ENCODE measurements at places on chromosomes 1 and 21.

DNA sequence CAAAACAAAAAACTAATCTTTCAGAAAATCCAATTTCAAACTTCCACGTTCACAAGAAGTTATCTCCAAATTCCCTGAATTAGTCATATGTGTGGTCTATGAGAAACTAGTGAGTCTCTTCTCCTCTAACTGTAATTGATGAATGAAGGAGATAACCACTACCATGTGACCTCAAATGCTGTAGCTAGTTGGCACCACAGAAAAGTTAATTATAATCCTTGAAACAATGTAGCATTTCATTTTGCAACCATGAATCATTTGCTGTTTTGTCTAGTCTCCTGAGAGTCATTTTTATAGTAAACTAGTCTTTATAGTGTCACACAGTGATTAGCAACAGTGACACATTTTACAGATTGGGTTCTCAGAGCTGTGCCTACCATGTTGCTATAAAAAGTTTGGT is 287.5 kb downstream of the LRRIQ3 start:
- no peak for DNase-seq

GRCh38 chr1:154324241-154324640 is 1.1 kb upstream of the ATP8B2 start:
- DNase-seq, result no peak

DNA sequence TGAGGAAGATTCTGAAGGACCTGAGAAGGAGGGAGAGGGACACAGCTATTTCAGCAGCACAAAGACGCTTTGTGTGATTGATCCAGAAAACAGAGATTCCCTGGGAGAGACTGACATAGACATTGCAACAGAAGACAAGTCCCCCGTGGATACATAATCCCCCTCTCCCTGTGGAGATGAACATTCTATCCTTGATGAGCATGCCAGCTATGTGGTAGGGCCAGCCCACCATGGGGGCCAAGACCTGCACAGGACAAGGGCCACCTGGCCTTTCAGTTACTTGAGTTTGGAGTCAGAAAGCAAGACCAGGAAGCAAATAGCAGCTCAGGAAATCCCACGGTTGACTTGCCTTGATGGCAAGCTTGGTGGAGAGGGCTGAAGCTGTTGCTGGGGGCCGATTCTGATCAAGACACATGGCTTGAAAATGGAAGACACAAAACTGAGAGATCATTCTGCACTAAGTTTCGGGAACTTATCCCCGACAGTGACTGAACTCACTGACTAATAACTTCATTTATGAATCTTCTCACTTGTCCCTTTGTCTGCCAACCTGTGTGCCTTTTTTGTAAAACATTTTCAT is 161.3 kb upstream of the SGIP1 start:
- no peak for DNase-seq

DNA sequence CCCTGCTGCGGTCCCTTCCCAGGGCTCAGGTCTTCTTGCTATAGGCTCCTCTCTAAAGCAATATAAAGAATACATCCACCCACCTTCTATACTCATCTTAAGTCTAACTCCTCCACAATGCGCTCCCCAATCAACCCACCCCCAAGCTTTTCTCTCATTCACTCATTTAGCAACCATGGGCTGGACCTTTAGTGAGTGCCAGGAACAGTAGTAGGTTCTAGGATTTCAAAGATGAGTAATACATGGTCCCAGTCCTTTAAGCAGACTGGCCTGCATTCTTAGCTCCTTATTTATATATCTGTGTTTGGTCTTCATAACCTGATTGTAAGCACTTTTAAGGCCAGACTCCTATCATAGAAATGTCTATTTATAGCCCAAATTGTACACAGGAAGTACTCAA is 5.9 kb downstream of the CAMK1G start:
- no peak for DNase-seq

DNA sequence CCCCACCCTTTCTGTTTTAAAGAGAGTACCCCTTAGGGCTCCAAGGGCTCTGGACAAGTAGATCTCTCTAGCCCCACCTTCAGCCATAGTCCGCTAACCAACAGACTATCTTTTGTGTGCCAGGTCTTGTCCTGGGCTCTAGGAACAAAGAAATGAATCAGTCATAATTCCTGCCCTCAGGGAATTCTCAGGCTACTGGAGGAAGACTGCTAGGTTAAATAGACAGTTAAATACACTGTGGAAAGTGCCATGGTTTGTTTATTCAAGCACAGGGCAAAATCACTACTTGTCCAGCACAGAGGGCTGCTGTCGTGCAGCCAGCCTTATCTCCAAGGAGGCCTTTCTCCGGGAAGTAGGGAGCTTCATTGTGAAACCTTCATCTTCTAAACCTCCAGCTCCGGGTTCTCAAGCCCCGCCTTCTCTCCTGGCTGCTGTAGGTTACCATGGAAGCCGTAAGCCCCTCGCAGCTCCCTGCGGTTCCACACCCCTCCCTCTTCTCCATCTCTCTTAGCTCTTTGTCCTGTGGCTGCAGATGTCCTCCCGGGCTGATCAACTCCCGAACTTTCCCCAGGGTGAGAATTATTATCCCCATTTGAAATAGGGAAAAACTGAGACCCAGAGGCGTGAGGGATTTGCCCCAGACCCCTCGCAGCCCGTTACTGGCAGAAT is 29.8 kb downstream of the SHISAL2A start:
- no peak for DNase-seq

GRCh38 chr1:17207540-17207939 is 2.6 kb downstream of the PADI1 start:
- DNase-seq, result no peak

DNA sequence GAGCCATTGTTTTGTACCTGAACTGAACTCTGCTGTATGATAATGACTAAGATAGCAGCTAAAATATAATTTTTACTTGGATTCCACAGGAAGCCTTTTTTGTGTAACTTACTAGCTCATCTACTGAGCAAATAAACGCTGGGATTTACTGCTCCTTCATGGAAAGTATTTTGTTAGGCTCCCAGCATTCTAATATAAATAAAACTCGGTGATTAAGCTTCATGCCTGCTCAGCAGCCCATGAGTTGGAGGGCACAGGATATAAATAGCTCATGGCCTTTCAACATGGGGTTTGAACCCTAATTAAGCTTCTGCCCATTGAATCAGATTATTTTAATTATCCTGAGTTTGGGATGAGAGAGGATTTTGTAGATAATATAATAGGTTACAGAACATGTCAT is 180.0 kb downstream of the PCP4 start:
- no peak for DNase-seq

DNA sequence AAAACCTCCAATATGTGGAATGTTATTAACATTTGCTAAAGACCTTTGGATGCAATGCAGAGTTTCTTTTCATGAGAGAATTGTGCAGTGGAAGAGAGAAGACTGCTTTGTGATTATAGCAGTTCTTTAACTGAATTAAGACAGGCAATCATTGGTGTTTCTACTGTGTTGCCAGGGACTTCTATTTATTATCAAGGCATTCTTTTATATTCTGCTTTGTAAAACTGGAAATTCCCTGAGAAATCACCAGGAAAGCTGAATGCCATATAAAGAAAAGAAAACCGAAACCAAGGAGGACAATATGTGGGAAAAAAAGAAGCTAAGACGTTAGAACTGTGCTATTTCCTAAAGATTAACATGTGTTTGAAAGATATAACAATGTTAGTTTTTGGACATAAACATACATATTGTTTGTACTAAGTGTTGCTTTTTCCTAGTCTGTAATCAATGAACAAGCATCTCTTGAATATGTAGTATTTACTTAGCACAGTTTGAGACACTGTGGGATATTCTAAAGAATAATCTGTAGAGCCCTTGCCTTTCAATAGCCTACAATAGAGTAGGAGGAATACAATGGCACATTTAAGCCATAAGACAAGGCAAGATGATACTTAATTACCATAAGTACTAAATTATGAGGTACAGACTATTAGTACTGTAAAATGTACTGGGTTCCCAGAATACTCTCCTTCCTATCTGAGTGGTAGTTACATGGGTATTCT is 47.1 kb downstream of the EXTL2 start:
- DNase-seq, result no peak

DNA sequence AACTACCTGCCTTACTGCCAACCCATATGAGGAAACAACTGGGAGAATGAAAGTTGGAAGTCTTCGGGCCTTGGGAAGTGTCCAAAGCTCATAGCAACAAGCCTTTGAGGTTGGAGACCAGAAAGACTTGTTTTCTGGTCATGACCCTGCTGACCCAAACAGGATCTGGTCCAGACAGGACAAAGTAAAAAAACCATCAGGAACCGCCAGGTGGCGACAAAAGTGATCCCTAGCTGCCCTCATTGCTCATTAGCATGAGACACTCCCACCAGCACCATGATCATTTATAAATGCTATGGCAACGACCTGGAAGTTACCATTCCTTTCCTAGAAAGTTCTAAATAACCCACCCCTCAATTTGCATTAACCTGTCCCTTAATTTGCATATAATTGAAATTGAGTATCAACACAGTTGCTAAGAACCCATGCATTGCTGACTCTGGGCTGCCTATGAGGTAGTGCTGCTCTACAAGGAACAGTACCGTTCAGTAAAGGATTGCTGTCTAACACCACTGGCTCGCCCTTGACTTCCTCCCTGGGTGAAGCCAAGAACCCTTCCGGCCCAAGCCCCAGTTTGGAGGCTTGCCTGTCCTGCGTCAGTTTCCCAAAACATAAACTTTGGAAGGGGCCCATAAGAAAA is 89.0 kb downstream of the URB2 start:
- DNase-seq, result no peak

DNA sequence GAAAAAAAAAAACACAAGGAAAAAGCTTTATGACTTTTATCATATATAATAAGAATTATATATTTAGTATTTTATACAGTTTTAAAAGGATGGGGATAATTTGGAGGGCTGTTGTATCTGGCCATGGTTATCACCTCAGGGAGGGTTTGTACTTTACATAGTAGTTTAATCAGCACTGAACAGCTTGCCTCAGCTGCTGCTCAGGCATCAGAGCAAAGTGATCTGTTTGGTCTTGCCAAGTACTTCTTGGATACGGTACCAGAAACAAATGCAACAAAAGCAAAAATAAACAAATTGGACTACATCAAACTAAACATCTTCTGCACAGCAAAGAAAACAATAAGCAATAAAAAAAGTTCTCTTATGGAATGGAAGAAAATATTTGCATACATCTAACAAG is 2.6 kb upstream of the SPTA1 start:
- no peak for DNase-seq

GRCh38 chr21:18951271-18952038 is 547.9 kb upstream of the TMPRSS15 start:
- no peak for DNase-seq

DNA sequence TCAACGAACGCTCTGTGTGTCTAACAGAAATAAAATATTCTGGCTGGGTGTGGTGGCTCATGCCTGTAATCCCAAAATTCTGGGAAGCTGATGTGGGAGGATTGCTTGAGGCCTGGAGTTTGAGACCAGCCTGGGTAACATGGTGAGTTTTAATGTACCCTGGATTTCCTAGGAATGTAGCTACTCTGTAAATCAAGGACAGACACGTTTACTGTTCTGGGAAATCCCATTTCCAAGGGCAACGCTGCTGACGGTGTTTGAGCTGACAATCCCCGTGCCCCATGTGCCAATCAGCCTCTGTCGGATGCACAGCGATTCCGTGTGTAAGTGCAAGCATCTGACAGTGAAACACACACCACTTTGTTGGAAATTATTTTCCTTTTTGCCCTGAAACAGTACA is 8.0 kb downstream of the CORT start:
- DNase-seq, result no peak

GRCh38 chr21:38905752-38906151 is 100.0 kb downstream of the ETS2 start:
- DNase-seq, result no peak

DNA sequence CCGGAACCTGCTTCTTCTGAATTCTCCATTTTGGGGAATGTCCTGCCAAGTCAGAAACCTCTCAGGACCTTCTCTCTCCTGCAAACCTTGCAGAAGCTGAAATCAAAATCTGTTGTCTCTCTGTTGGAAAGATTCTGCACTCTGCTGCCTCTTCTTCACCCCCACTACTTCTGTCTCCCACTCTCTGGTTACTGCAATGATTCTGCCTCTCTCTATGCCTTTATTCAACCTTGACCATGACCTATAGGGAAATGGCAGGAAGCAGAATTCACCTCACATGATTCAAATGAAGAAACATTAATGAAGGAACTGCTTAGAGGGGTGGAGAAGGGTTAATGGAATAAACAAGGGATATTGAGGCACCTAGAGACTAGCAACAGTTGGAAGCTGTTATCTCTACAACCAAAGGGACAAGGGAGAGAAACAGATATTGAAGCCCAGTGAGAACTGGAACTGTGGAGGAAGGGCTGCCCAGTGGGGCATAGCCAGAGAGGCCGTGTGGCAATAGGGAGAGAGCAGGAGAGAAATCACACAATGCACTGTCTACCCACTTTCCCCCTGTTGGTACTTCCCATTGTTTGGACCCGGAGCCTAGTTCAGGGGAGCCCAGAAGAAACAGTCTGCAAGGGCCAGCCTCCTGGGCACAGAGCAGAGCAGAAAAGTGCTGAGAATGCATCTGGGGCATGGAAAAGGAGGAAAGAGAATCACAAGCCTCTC is 76.1 kb upstream of the JUN start:
- DNase-seq, result no peak

GRCh38 chr1:231679109-231679508 is 52.5 kb downstream of the DISC1 start:
- DNase-seq, result no peak

DNA sequence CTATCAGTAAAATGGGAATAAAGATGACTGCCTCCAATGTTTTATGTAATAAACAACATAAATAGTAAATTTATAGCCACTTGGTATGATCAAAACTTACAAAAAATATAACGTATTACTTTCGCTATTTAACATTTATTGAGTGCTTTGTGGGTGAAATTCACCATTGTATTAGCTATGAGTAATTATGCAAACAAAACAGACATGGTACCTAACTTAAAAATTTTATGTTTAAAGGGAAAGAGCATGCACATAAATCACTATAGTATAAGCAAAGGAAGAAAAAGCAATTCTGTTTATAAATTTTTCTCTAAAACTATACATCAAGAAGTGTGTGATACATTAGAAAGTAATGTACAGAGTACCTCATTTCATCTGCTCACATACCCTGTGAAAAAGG is 1046.2 kb downstream of the NCAM2 start:
- no peak for DNase-seq

- DNase-seq, result no peak
Measured at GRCh38 chr1:47262787-47263413, 30.9 kb upstream of the TAL1 start.

- peak; percentile 54 for DNase-seq
Measured at GRCh38 chr1:207831517-207832327, 79.2 kb downstream of the CD34 start.

DNA sequence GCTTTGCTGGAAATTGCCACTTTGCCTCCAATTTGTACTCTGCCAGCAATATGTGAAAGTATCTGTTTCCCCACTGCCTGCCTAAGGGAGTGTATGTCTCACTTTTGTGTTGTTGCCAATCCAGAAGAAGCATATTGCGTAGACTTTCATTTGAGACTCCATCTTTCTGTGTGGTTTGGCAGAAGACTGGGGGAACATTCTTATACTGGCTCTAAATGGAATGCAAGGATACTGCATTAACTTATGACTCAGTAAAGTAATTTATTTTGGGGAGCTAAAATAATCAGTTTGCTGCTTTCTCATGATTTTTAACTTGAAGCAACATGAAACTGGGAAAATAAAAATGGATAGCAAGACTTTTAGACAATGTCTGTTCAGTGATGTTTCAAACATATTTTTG is 107.7 kb upstream of the TMPRSS2 start:
- DNase-seq, result no peak

- DNase-seq, result no peak
Measured at GRCh38 chr1:214214851-214215250, 66.1 kb upstream of the SMYD2 start.

Data from GM18507 (cell line).